Fibroblast of skin of right biceps (primary cell): ENCODE measurements at places on chromosomes 16 and 17.

DNA sequence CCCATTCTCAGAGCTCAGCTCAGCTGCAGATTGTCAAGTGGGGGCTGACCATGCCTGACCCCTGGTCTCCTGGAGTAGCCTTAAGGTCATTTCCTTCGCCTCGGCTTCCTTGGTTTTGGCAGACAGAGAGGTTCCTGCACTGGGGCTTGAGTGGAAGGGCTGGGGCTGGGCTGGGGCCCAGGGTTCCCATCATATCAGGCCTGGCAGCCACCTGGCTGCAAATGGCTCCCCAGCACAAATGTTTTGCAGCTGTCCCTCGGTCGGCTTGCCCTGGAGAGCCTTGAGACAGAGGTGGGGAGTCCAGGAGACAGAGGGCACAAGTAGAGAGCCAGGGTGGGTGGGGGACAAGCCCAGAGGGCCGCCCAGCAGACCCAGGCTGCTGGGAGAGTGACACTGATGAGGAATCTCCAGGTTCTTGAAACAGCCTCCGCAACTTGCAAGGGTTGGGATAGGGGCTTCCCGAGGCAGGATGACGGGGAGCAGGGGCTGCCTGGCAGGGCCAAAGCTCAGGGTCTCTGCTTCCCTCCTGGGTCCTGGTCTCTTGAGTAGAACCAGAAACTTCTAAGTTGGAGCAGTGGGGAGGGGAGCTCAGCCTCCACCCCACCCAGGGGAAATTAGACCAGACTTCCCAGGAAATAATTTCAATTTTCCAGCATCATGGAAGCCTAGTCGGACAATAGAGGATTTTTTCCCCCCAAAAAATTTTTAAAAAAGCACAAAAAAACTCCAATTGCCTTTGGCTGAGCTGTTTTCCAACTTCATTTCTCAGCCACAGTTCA lies 19.3 kb downstream of the IGFBP4 start:
- peak; percentile 12 for DNase-seq

DNA sequence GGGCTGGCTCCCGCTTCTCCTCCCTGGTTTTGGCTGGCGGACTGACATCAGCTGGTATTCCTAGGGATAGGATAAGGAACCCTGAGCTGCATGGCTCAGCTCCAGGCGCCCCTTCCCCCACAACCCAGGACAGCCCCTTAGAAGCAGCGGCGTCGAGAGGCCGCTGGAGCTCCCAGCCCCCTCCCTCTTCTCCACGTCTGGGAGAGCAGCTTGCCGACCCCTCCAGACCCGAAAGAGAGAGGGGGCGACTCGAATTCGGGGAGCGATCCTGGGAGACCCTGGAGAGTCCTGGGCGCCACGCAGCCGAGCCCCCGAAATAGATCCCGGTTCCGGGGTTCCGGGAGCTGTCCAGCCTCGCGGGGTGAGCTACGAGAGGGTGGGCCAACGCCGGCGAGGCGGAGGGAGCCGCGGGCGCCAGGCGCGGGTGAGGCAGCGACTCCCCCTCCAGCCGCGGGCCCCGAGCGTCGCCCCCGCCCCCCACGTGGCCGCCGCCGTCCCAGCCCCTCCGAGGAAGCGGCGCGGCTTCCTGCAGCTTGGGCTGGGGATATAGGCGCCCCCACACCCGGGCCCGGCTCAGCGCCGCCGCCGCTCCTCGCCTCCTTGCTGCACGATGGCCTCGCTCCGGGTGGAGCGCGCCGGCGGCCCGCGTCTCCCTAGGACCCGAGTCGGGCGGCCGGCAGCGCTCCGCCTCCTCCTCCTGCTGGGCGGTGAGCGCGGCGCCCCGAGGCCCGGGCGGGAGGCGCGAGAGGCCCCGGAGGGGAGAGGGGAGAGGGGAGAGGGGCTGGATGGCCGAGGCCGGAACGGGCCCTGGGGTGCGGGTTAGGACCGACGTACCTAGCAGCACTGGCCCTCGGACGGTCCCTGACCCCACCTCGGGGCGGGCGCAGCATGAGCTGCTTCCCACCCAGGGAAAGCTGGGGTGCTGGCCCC lies at the start of gene RAMP2:
RAMP2 (plus strand) TSS at position 576 of the 930 bp plus-strand sequence; CDS start at position 611, 35 bp downstream.
- peak; percentile 19 for DNase-seq

DNA sequence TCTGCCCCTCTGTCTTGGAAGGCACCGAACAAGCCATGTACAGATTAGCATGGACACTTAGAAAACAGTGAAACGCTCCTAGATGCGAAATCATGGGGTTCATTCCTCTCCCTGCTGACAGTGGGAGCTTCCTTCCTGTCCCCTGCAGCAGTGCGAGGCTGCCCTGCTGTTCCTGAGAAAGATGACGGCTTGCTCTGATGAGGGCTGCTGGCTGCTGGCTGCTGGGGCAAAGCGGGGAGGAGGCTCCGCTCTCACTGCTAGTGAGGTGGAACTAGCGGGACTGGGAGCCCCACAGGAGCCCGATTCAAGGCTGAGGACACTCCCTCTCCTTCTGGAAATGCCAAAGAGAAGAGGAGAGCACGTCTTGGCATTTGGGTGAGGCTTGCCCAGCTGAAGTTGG lies 25.9 kb upstream of the CACNG4 start:
- DNase-seq: no peak

DNA sequence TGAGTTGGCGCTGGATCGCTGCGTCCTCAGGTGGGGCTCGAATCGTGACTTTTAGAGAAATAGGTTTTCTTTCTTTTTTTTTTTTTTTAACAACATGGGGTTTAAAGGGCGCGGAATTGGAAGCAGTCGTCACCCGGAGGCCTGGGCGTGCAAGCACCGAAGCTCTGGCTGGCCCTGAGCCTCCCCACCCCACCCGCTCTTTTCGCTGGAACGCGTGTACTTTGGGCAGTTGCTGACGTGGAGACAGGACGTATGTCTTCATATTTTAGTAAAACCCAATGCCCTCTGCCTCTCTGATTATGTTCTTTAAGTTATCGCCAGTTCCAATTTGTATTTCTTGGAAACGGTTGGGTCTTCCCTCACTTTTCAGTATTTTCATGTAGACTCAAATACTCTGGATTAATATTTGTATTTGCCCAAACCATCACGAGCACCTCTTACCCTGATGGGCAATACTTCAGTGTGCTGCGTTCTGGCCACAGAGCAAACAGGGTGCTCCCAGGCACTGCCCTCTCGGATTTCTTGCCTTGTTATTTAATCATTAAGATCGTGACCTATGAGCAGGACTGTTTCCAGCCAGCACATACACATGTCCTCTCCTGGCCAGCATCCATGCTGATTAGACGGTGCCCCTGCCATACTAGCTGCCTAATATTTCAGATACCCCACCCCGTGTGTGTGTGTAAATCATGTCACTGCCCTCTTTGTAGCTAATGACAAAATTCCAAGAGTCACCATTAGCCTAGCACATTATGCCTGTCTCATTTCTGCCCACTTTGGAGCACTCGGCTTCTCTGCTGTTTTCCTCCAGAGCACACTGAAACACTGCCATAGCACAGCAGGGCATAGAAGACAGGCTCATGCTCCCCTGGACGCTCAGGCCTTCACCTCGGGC lies 805 bp upstream of the C16orf95 start:
- DNase-seq: peak; percentile 63

- DNase-seq: no peak
These were observed 32.4 kb downstream of the SF3B3 start for GRCh38 chr16:70556063-70556462.

DNA sequence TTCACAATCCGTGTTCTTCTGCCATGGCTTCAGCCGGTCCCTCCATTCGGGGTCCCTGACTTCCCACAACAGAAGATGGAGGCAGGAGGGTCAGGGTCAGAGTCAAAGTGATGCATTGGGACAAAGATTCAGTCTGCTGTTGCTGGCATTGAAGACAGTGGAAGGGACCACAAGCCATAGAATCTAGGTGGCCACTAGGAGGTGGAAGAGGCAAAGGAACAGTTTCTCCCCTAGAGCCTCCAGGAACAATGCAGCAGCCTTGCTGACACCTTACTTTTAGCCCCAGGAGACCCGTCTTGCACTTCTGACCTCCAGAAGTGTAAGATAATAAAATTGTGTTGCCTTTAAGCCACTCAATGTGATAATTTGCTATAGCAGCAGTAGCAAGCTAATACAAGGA lies 55.9 kb downstream of the MFSD11 start:
- peak; percentile 24 for DNase-seq

DNA sequence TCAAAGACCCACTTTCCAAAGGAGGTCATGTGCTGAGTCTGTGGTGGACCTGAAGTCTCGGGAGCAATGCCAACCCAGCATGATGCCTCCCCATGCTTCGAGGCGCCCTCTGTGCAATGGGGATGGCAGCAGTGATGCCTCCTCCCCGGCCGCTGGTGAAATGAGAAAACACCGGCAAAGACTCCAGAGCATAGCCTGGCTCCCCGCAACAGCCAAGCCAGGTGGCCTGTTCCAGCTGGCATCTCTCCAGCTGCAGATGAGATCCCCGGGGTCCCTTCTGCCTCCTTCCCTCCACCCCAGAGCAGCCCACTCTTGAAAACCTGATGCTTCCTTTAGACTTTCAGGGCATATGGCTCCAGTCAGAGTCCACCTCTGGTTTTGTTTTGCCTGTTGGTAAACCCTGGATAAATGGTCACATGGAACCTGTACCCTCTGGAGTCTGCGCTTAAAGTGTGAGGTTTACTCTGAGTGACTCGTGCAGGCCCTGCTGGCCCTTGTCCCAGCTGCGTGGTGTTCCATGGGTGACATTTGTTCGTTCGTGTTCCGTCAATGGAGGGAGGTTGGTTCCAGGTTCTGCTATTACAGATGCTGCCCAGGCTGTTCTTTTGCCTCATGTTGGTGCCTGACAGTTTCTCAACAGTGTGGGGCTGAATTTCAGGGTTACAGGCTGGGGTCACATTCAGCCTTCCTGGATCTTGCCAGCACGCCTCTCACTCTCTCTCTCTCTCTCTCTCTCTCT lies 181.8 kb upstream of the CIBAR2 start:
- no peak for DNase-seq

DNA sequence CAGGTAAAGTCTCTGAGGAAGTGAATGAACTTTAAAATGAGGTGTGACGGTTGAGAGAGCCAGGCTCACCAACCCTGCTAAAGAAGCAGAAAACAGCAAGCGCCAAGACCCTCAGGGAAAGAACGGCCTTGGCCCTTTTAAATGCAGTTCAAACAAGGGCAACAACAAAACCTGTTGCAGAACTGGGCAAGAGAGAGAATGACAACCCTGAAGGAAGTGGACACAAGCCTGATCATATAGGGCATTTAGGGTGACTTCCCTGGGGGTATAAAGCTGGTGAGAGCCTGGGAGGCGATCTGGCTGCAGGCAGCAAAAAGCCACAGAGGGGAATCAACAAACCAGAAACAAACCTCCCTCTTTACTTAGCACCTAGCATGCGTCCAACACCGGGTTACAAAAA lies 1.0 kb downstream of the CPPED1 start:
- DNase-seq: no peak

DNA sequence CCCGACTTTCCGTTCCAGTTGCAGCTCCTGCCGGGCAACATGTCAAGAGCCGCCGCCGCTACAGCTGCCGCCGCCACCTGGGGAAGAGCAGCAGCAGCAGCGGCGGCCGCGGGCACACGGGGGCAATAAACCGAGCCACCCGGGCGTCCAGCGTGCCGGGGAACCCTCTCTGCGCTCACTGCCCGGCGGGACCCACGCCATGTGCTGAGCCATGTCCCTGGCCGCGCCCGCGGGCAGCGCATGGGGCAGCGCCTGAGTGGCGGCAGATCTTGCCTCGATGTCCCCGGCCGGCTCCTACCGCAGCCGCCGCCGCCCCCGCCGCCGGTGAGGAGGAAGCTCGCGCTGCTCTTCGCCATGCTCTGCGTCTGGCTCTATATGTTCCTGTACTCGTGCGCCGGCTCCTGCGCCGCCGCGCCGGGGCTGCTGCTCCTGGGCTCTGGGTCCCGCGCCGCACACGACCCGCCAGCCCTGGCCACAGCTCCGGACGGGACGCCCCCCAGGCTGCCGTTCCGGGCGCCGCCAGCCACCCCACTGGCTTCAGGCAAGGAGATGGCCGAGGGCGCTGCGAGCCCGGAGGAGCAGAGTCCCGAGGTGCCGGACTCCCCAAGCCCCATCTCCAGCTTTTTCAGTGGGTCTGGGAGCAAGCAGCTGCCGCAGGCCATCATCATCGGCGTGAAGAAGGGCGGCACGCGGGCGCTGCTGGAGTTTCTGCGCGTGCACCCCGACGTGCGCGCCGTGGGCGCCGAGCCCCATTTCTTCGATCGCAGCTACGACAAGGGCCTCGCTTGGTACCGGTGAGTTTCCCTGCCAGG lies 604 bp downstream of the HS3ST3B1 start:
- no peak for DNase-seq

GRCh38 chr16:71441348-71442050 lies 355 bp downstream of the TLE7 start:
- DNase-seq: no peak

DNA sequence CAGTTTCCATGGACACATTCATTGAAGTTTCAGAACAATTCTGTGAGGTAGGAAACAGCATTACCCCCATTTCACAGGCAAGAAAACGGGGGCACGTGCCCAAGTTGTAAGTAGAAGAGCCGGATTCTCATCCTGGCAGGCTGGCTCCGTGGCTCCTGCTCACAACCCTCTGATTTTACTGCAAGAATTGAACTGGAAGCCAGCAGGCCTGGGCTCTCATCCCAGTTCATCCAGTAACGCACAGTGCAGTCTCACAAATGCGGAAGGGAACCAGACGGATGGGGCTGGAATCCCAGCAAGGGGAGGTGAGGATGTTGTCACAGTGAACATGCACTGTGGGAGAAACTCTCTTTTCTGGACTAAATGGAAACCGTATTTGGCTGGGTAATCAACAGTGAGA lies 40.7 kb upstream of the DOC2B start:
- DNase-seq: no peak
